Dermis microvascular lymphatic vessel endothelial cell (primary cell): ENCODE measurements at places on chromosomes 5 and 9. TPM values are rescaled to one million over a fixed set of nuclear protein-coding genes. Genes with fewer than 3 reads are reported as not detected.

DNA sequence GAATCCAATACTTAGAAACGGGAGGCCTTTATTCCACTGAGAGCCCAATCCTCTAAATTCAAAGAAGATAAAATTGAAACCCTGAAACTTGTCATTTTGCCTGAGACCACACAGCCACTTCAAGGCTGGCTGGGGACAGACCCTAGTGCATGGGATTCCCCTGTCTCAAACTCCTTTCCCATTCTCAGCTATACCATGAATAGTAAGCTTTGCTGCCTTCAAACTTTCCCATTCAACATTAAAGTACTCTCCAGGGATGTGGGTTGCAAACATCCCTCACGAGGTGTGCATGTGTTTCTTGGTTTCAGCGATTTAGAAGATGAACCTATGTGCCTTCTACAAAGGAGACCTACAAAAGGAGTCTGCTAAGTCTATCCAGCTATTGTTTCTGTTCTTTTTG is 64.6 kb downstream of the GABRB2 start:
- DNase-seq = no peak

DNA sequence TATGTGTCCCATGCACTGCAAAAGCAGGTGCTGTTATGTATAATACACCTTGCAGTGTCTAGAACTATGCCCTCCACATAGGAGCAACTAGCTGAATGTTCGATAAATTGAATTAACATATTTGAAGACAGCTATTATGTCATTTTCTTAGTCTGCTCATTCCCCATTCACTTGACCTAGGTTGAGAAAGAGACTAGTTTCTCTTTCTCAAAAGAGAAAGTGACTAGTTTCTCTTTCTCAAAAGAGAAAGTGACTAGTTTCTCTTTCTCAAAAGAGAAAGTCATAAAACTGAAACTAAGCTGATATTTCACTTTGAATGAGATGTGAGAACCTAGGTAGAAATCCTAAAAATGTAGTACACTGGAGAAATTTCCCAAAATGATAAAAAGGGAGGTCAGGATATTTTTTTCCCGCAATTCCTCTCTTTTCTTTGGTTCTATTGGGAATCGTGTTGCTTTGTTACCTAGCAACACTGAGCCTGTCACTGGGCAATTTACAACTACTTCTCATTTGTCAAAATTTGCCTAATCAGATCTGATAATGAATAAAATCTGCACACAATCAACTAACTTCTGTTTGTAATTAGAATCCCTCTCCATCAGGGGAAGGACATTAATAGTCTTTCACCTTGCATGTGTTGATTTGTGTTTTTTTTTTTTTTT is 132.0 kb upstream of the GRIA1 start:
- no peak for DNase-seq

DNA sequence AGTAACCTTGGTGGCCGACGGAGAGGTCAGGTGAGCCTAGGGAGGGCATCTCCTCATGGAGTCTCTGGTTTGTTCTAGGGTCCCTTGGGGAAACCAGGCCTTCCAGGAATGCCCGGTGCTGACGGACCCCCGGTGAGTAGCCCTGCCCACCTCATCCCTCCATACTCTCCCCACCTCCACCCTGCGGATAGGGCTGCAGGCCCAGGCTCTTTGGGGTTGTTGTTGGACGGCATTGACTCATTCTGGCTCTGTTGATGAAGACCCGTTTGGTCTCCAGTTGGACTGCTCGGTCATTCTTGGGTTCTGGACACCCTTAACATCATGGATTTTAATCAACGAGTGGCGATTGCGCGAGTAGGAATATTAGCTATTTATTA is 112.3 kb upstream of the FCN2 start:
- no peak for DNase-seq

- DNase-seq = peak; percentile 74
These were observed 21.5 kb upstream of the SEMA4D start for GRCh38 chr9:89519366-89519805.

- DNase-seq = no peak
These were observed 70.6 kb downstream of the SPIN1 start for GRCh38 chr9:88458716-88459465.

DNA sequence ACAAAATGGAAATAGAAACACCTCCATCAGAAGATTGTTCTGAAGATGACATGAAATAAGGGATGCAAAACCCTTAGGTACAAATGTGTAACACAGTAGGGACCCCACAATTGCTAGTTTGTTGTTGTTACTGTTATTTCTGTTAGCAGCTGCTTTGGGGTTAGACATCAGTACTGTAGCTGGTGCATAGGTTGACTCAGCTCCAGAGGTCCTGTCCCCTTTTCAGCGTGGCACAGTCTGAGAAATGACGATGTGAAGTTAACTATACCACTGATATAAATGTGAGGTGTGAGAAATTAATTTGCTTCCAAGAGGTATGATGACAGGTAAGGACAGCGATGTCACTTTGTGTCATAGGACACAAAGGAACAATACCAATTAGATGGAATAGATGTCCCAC is 384.6 kb upstream of the KLF4 start:
- DNase-seq = no peak

GRCh38 chr5:167898361-167899042 is 392.9 kb upstream of the WWC1 start:
- no peak for DNase-seq

DNA sequence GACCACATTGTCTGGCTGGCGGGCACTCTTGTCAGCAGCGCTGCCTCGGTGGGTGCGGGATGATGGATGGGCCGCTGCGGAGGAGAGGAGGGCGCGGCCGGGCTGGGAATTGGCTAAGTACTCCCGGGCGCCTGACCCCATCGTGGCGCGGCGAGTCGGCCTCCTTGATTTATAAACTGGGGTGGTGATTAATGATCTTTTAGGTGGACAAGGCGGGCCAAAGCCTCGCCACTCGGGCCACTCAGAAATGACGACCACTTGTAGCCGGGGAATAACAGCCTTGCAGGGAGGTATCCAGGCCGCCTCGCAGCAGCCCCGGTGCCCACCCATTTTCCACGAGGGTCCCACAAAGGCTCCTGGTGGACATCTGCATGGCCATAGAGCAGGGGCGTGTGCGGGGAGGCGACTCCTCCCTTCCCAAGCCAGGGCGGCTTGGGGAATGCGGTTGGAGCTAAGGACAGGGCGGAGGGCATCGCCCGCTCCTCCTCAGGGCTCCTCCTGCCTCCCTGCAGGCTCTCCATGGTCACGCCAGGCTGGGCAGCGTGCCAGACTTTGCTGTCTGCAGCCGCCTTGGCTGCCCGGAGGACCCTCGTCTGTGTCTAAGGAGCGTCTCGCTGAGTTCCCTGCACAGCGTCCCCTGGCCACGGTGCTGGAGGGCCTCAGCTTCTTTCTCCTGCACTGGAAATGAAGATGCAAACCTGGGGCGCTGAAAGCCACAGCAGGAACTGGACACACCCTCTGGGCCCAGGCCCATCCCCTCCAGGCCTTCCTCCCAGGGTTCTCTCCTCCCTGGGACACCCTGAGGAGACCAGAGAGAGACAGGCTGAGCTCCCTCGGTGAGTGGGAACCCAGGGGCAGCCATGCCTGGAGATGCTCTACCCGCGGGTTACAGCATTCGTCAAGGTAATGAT is 287.4 kb upstream of the IRX4 start:
- no peak for DNase-seq

DNA sequence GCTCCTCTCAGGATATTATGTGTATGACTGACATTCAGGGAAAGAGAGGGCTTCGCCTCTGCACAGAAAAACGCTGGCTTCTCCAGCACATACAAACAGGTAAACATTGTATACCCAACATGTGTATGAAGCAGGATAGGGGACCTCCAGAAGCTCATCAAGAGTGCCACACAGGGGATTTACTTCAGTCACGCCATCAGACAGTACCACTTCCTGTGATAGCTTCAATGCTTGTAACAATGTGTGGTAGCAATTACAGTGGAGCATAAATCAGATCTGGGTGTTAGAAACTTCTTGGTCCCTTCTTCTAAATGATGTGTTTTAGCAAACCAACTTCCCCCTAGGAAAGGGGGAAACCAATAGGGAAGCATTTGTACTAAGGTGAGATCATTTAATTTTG is 160.8 kb downstream of the TSSK1B start:
- no peak for DNase-seq

Gene HRCT1
- total RNA-seq = 2.6 and 3.3 TPM in 2 replicates

Gene OLFM1
- total RNA-seq = 16.2 and 30.0 TPM in 2 replicates
